Aorta (tissue), 5 donors: ENCODE measurements at places on chromosomes 13 and 19. TPM values are rescaled to one million over a fixed set of nuclear protein-coding genes. Genes with fewer than 3 reads are reported as not detected.

Gene FUT2
- total RNA-seq, result not detected

- H3K4me1 ChIP-seq, result no peaks in the 10 kb centered on the region
- no peak overlapping the region for H3K27ac ChIP-seq
- H3K36me3 ChIP-seq, result no peaks in the 10 kb centered on the region
- peak; percentile 54 for DNase-seq
- no peaks in the 10 kb centered on the region for H3K27me3 ChIP-seq
Observed at GRCh38 chr19:347946-348861, 3.6 kb upstream of the MIER2 start.

- no peak overlapping the region for H3K27ac ChIP-seq
- no peaks in the 10 kb centered on the region for H3K27me3 ChIP-seq
- peak; percentile 86 for DNase-seq
- H3K4me1 ChIP-seq, result no peaks in the 10 kb centered on the region
Observed at GRCh38 chr19:45952686-45953505, 20.8 kb downstream of the NOVA2 start.

Gene MAP4K1
- total RNA-seq, result 13.2 TPM

- no peaks in the 10 kb centered on the region for H3K27me3 ChIP-seq
- DNase-seq, result no peak
- H3K36me3 ChIP-seq, result no peaks in the 10 kb centered on the region
- H3K4me1 ChIP-seq, result no peaks in the 10 kb centered on the region
- no peak overlapping the region for H3K27ac ChIP-seq
Observed at GRCh38 chr19:44840811-44841210, 5.3 kb upstream of the NECTIN2 start.

Gene CYP4F2
- not detected for total RNA-seq

GRCh38 chr13:20658451-20659040 lies 45.0 kb upstream of the IL17D start:
- H3K27ac ChIP-seq, result no peak overlapping the region
- peaks cover 2% of the 10 kb centered on the region for H3K36me3 ChIP-seq

Gene CGB5
- not detected for total RNA-seq

DNA sequence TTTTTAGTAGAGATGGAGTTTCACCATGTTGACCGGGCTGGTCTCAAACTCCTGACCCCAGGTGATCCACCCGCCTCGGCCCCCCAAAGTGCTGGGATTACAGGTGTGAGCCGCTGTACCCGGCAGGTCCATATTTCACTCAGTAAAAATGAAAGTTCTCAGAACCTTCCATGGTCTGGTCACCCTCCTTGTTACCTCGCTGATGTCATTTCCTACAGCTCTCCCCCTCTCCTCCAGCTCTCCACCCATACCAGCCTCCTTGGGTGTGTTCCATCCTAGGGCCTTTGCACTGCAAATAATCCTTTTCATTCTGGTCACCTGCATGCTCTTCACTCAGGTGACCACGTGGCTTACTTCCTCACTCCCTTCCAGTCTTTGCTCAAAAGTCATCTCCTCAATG lies 78.2 kb upstream of the TNFSF11 start:
- H3K36me3 ChIP-seq, result no peaks in the 10 kb centered on the region
- DNase-seq, result no peak
- H3K4me1 ChIP-seq, result no peaks in the 10 kb centered on the region
- no peaks in the 10 kb centered on the region for H3K27me3 ChIP-seq

Gene RYR1
- 5.4 TPM for total RNA-seq

DNA sequence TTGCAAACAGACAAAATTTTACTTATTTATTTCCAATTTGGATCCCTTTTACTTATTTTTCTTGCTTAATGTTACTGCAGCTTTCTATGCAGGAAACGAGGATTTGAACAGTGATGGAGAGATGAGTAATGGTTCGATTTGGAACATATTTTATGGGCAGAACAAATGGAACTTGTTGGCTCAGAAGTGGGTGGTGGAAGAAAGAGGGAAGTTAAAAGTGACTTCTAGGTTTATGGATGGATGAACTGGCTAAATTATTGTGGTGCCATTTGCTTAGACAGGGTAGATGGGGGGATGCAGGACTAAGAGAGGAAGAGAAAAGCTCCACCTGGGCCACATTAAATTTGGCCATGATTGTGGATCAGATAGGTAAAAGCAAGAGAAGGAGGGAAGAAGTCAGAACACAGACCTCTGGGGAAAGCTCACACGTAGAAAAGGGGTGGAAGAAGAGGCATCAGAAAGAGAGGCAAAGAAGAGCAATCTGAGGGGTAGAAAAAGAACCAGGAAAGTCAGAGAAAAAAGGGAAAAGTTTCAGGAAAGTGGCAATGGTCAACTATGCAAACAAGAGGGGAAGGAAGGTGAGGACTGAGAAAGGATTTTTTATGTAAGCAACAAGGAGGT lies 768 bp upstream of the CYSLTR2 start:
- no peak for DNase-seq
- H3K4me3 ChIP-seq, result no peak overlapping the region
- no peaks in the 10 kb centered on the region for H3K27me3 ChIP-seq
- H3K36me3 ChIP-seq, result no peaks in the 10 kb centered on the region
- no peaks in the 10 kb centered on the region for H3K4me1 ChIP-seq

DNA sequence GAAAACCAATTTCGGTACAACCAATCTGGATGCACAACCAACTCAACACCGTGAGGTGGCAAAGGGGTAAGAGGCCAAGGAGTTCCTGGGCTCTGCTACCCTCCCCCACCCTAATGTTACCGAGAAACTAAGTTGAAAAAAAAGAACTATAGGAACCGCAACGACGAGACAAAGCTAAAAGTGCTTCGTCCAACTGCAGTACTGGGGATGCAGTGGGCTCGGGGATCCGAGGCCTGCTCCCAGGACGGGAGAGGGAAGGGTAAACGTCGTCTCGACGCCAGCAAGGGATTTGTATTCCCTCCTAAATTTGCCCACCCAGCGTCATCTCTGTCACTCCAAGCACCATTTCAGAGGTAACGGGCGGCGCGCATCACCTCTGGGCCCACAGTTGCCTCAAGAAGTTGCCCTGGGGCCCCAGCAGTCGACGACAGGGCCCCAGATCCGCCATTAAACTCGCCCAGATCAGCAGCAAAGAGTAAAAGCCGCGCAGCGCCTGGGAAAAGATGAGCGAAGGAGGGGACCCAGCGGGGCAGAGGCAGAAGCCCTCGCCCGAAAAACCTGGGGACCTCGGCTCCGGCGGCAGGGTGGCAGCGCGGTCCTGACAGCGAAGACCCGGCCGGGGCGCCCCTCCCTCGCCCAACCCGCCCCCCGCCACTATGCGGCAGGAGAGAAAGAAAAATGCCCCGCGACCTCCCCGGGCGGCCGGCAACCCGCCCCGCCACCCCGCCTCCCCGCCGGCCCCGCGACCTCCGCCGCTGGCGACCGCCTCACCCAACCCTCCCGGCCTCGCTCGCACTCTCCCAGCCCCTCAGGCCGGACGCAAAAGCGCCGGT lies 752 bp downstream of the ZMYM5 start:
- no peaks in the 10 kb centered on the region for H3K36me3 ChIP-seq
- H3K4me1 ChIP-seq, result no peaks in the 10 kb centered on the region
- H3K27ac ChIP-seq, result peak overlapping the region; percentile 32
- DNase-seq, result peak; percentile 79
- peak overlapping the region; percentile 67 for H3K4me3 ChIP-seq

GRCh38 chr19:54429545-54430227 lies 14.4 kb downstream of the TTYH1 start:
- H3K27me3 ChIP-seq, result no peaks in the 10 kb centered on the region
- H3K4me1 ChIP-seq, result no peaks in the 10 kb centered on the region
- H3K36me3 ChIP-seq, result no peaks in the 10 kb centered on the region
- DNase-seq, result peak; percentile 73
- H3K4me3 ChIP-seq, result no peak overlapping the region

Gene FSD1
- total RNA-seq, result not detected

GRCh38 chr13:28022848-28023518 lies 34.5 kb upstream of the URAD start:
- DNase-seq, result no peak
- H3K4me1 ChIP-seq, result no peaks in the 10 kb centered on the region
- H3K36me3 ChIP-seq, result no peaks in the 10 kb centered on the region
- H3K4me3 ChIP-seq, result no peak overlapping the region
- no peaks in the 10 kb centered on the region for H3K27me3 ChIP-seq

Gene PTGIR
- 70.8 TPM for total RNA-seq

DNA sequence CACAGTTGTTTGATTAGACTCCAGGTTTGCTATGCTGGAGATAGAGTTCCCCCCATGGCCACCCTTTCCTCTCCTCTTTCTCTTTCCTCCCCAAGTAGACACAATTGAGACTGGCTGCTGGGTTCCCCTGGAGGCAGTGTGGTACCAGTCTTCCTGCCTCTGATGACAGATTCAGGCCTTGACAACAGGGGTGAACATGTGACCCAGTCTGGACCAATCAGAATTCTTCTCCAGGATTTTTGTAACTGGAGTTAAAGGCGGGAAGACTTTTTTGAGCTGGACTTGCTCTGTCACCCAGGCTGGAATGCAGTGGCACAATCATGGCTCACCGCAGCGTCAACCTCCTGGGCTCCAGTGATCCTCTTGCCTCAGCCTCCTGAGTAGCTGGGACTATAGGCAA lies 48.7 kb downstream of the CCNE1 start:
- no peaks in the 10 kb centered on the region for H3K36me3 ChIP-seq
- H3K4me1 ChIP-seq, result no peaks in the 10 kb centered on the region
- H3K27ac ChIP-seq, result no peak overlapping the region
- no peak overlapping the region for H3K4me3 ChIP-seq
- no peak for DNase-seq

- peak overlapping the region; percentile 79 for H3K4me3 ChIP-seq
- no peaks in the 10 kb centered on the region for H3K4me1 ChIP-seq
- DNase-seq, result peak; percentile 82
- H3K27ac ChIP-seq, result peak overlapping the region; percentile 38
Observed at GRCh38 chr13:114131583-114132418, 622 bp downstream of the RASA3 start.

Gene PSG1
- not detected for total RNA-seq

Gene KLK6
- not detected for total RNA-seq

DNA sequence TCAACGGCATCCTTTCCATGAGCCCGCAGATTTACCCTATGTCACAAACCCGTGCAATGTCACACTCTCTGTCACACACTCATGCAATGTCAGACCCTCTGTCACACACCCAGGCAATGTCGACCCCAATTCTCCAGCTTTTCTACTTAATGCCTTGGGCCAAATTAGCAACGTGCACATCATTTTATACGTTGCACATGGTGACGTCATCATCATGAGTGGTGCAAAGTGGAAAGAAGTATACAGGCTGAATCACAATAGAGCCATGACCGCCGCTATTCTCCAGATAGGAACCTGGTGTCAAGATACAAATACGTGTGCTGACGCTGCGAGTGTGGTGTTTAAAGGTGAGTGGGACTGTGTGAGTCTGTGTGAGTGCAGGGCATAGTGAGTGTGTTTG lies 21.7 kb upstream of the ZNF845 start:
- no peak for DNase-seq
- H3K36me3 ChIP-seq, result no peaks in the 10 kb centered on the region
- no peak overlapping the region for H3K27ac ChIP-seq

DNA sequence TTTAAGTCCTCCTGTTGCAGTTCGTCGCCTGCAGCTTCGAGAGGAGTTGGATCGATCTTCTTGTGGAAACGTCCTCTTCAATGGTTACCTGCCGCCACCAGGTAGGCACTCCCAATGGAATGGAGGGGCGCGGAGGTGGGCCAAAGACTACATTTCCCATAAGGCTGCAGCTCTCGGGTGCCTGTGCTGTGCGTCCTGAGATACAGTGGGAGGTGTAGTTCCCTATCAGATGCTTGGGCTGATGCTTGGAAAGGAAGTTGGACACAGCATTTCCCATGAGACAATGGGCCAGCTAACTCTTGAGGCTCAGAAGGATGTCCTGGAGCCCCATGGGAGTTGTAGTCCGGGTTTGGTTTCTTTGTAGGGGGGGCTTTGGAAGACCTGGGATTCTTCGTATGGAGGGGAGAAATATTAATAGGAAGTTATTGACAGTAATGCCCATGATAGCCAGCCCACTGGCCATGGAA lies 1.8 kb downstream of the SHKBP1 start:
- no peak for DNase-seq
- H3K27ac ChIP-seq, result no peak overlapping the region
- H3K4me3 ChIP-seq, result no peak overlapping the region
- no peaks in the 10 kb centered on the region for H3K4me1 ChIP-seq
- no peaks in the 10 kb centered on the region for H3K27me3 ChIP-seq
- no peaks in the 10 kb centered on the region for H3K36me3 ChIP-seq

DNA sequence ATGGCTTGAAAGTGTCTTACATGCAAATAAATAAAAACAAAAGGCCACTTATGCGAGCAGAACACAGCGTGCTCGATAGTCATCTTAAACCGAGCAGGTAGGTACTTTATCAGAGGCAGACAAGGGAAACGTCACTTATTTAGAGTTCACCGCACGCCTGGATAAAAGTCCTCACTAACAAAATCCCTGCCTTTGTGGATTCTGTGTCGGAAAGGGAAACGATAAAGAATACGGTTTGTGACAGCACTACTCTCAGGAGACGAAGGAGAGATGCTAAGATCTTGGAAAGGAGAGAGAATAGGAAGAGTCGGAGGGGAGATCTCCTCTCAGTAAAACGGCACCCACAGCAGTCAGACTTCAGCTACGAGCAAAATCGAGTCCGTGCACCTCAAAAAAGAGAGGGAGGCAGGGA lies 581 bp downstream of the RCBTB1 start:
- DNase-seq, result no peak
- peak overlapping the region; percentile 91 for H3K4me3 ChIP-seq
- H3K27me3 ChIP-seq, result no peaks in the 10 kb centered on the region
- no peaks in the 10 kb centered on the region for H3K4me1 ChIP-seq
- peak overlapping the region; percentile 53 for H3K27ac ChIP-seq

DNA sequence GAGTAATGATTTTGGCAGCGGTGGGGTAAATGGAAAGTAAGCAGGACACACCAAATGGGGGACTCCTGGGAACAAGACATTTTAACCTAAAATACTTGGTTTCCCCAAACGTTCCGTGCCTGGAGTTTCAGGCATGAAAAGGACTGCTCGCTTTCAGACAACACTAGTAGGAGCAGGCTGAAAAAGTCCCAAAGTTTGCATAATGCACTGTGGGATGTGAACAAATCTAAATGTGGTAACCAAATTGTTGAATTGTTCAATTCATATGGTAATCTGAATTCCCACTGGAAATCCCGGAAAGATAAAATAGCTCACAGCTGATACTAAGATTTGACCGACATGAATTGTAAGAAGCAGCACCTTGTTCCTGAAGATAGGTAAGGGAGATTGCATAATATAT lies 467.2 kb upstream of the ARGLU1 start:
- H3K36me3 ChIP-seq, result no peaks in the 10 kb centered on the region
- H3K27me3 ChIP-seq, result no peaks in the 10 kb centered on the region
- no peaks in the 10 kb centered on the region for H3K4me1 ChIP-seq
- H3K27ac ChIP-seq, result no peak overlapping the region
- H3K4me3 ChIP-seq, result no peak overlapping the region
